ENCODE measurements at places on chromosomes 3 and 15.

DNA sequence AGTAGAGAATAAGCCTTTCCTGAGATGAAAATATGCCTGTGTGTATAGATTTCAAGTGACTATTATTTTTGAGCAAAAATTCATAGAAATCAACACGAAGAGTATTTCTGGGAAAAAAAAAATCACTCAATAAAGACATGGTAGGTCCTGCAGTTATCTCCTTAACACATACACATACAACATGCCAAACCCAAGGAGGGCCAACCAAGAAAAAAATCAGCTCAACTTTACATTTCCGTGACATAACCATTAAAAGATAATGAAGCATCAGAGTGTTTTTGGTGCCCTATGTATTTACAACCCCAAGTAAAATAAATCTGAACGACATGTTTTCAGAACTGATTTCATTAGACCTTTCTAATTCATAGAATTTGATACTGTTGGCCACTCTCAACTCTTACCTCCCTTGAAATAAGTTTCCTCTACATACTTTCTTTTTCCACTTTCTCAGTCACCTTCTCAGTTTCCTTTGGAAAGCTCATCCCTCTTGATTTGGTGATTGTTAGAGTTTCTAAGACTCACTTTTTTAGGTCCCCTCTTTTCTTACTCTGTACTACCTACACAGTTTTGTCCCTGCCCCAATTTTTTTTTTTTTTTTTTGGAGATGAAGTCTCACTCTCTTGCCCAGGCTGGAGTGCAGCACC, 162.3 kb downstream of the TBL1XR1 start:
- DNase-seq, result no peak

DNA sequence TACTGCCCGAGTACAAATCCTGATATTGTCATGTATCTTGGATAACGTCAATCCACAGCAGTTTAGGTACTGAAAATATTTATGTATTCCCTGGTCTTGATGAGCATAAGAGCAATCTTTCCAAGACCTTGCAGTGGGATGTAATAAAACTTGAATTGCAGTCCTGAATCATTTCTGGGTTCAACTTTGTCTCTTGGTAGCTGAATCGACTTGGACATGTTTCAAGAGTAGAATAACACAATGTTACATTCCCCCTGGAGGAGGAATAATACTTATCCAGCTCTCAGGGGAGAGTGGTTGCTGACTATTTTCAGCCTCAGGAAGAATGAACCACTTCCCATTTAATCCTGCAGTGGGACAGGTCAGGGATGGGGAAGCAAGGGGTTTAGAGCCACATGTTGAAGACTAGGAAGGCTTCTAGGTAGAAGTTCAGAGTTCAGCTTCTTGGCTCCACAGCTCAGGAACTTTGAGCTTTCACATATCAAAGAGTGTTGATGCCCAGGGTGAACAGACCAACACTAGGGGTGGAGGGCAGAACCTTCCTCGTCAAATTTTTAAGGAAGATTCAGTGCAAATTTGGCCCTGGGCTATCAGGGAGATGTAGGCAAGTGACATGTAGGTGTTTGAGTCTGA, 43.4 kb upstream of the GPD1L start:
- DNase-seq, result no peak

- DNase-seq, result no peak
Measured at GRCh38 chr3:126337980-126338651, 19.1 kb downstream of the KLF15 start.

DNA sequence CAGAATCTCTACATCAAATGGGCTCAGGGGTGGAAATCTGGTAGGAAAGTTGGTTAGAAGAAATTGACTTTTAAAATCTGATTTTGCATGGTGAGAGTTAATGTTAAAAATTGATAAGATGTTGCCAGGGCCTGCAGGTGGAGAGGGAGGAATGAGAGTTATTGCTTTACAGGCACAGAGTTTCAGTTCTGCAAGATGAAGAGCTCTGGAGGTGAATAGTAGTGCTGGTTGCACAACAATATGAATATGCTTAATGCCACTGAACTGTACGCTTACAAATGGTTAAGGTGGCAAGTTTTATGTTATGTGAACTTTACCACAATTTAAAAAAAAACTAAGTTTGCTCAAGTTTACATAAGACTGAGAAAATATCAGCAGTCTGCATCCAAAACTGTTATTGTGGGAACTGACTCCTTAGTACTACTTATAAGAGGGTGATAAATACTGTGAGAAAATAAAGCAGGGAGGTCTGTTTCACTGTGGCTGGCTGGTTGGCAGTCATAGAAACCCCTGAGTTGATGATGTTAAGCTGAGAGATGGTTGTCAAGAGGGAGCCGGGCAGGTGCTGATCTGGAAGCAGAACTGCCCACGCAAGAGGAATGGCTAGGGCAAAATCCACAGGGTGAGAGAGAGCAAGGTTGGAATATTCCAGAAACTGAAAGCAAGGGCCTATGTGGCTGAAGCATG, 144.9 kb downstream of the EDEM1 start:
- no peak for DNase-seq

- DNase-seq, result peak; percentile 86
Measured at GRCh38 chr15:68204776-68205557, at the start of gene CALML4. TSS of gene CALML4 (minus strand) at chr15:68205332. CDS start at chr15:68205247, 85 bp downstream.

- DNase-seq, result no peak
Measured at GRCh38 chr3:182235504-182235903, 523.8 kb downstream of the SOX2 start.

DNA sequence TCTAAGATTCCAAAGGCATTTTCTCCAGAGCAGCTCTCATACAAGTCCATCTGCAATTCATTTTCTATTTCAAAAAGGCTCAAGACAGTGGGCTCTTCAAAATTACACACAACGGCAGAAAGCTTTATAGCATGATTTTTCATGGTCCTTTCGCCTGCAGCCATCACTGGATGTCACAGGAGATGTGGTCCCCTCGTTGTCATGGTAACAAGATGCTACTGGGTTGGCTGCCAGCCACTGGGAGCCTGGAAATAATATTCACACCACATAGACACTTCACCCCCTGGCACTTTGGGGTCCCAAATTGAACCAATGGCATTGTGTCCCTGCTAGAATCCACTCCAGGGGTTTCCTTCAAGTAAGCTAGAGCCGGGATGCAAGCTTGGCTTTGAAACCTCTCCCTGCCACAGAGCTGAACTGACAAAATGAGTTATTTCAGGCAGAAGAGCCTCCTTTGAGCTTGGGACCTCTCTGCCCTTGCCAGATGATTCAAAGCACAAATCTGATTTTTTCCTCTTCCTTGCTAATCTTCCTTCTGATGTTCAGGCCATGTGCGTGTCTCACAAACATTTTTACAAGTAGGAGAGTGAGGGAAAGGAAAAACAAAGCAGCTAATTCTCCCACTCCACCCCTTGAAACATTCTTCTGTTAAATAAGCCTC, 512.6 kb upstream of the ADAMTS9 start:
- no peak for DNase-seq

Measured in suprapubic skin (tissue), 4 donors.